ENCODE measurements at places on chromosomes 16 and 17. TPM values are rescaled to one million over a fixed set of nuclear protein-coding genes. Genes with fewer than 3 reads are reported as not detected.

Gene GAST
- not detected for total RNA-seq

Gene PYY
- not detected for total RNA-seq

Gene TLCD3A
- total RNA-seq = 14.9 TPM

Gene DOC2B
- 34.4 TPM for total RNA-seq

Gene PIK3R6
- total RNA-seq = 2.5 TPM

Gene SBK1
- total RNA-seq = 19.0 TPM

Gene INCA1
- total RNA-seq = 1.3 TPM

Gene PGAP6
- total RNA-seq = 14.2 TPM

Gene TMEM114
- 5.7 TPM for total RNA-seq

Gene TBC1D3K
- not detected for total RNA-seq

Gene DNAJA2
- 63.3 TPM for total RNA-seq

Gene MEOX1
- total RNA-seq = 7.9 TPM

Gene PLD6
- total RNA-seq = 10.2 TPM

Gene CES5A
- total RNA-seq = not detected

Gene KCNH4
- total RNA-seq = not detected

Gene BCL6B
- total RNA-seq = 5.4 TPM

Gene SLC38A8
- total RNA-seq = 6.6 TPM

Gene CHAD
- 1.4 TPM for total RNA-seq

Gene HOXB4
- total RNA-seq = not detected

Gene OR2C1
- total RNA-seq = 0.99 TPM

Gene CCDC200
- total RNA-seq = not detected
